ENCODE measurements at places on chromosomes 11 and 22.

GRCh38 chr11:1932681-1933080, 13.2 kb downstream of the TNNT3 start:
- no peak for DNase-seq

DNA sequence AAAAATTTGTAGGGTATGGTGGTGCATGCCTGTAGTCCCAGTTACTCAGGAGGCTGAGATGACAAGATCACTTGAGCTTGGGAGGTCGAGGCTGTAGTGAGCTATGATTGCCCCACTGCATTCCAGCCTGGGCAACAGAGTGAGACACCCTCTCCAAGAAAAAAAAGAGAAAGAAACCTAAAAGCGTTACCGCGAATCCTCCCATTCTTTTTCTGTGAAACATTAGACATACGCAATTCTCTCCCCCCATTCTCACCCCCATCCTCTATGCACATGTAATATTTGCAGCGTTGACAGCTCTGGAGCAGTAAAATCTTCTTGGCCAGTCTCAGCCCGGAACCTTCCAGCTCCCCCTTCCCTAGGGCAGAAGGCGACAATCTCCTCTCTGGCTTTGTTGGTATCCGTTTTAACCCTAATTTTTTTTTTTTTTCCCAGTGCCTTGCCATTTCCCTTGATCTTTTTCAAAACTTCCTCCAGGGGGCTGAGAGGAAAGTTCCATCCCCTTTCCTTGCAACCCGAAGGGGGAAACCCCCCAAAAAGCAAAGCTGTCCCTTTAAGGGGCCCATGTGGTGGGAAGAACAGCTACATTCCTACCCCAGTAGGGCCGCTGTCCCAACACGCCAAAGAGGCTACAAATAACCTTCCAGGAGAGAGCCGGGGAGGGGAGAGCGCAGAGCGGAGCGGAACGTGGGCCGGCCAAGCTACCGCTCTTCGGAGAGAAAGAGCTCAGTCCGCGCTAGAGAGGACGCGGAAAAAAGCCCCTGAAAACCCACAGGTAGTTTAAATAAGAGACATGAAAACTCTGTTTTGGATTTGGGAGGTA, 1.9 kb downstream of the LRP4 start:
- no peak for DNase-seq

GRCh38 chr22:46934746-46935491, 172.5 kb downstream of the TBC1D22A start:
- DNase-seq = no peak

- no peak for DNase-seq
Measured at GRCh38 chr11:35723493-35723892, 60.9 kb downstream of the TRIM44 start.

- no peak for DNase-seq
Measured at GRCh38 chr22:46654426-46654825, 34.2 kb downstream of the GRAMD4 start.

Data from NCI-H1694 treated with DMSO at 0.1 percent for 48 hours (cell line).